ENCODE measurements at places on chromosomes 1 and 21.
A peak's percentile ranks its signal among the peaks of the same experiment; 100 is the strongest.

- no peak for DNase-seq
Measured at GRCh38 chr1:47646676-47647075, 208.8 kb downstream of the FOXD2 start.

DNA sequence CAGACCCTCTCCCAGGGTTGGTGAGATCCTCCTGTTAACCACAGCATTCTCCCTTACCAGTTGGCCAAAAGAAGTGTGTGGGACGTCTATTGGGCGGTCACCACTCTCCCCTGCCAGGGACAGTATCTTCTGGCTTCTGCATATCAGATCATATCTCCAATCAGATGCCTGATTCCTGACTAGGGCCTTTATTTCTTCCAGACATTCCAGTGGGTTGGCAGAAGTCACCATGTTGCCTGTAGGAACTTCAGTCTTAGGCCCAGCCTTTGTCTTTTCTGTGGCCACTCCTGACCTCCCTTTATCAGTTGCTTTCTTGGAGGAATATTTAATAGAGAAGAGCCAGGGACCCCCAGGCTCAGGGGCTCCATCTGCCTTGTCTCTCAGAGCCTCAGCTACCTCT lies 130.4 kb upstream of the F3 start:
- no peak for DNase-seq

DNA sequence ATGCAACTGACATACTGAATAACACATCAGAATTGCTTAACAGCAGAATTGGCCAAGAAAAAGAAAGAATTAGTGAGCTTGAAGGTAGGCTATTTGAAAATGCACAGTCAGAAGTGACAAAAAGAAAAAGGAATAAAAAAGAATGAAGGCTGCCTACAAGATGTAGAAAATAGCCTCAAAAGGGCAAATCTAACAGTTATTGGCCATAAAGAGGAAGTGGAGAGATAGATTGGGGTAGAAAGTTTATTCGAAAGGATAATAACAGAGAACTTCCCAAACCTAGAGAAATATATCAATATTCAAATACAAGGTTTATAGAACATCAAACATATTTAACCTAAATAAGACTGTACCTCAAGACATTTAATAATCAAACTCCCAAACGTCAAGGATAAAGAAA lies 67.5 kb downstream of the ATP6V1G3 start:
- DNase-seq, result no peak

DNA sequence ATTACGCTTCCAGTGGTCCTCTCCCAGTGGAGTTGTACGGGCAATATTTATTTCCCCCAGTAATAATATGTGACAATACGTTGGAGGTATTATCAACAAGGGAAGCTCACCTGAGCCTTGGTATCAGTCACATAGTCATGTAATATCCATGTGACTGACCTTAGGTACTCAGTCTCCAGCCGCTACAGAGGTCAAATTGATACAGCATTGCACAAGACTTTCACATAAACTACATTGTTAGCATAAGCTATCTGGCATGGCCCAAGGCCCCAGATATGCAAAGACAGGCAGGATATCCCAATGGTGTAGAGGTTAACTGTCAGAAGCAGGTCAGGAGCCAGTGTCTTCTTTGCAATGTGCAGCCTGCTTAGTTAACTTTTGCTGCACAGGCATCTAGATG lies 15.3 kb upstream of the CHIT1 start:
- DNase-seq, result no peak

GRCh38 chr1:23210963-23211362 lies 6.3 kb downstream of the HTR1D start:
- DNase-seq, result no peak

GRCh38 chr1:71081697-71082080 lies 854 bp upstream of the ZRANB2 start:
- DNase-seq, result no peak

GRCh38 chr1:212618466-212619210 lies 10.1 kb downstream of the ATF3 start:
- DNase-seq, result peak; percentile 50

DNA sequence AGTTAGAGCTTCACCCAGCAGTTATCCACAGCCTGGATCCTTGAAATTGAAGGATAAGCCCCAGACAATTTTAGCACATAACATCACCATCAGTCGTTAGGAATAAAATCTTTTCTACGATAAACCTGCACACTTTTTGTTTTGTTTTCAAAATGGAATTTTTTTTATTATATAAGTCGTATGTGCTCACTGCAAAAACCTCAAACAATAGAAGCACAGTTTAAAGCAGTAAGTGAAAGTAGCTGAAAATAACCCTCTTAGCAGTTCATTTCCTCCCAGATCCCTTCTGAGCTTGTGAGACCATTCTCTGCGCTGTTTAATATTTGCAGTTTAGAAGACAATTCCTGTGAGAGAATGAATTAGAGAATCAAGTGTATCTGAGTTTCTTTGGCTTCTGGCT lies 38.3 kb downstream of the ELK4 start:
- no peak for DNase-seq

DNA sequence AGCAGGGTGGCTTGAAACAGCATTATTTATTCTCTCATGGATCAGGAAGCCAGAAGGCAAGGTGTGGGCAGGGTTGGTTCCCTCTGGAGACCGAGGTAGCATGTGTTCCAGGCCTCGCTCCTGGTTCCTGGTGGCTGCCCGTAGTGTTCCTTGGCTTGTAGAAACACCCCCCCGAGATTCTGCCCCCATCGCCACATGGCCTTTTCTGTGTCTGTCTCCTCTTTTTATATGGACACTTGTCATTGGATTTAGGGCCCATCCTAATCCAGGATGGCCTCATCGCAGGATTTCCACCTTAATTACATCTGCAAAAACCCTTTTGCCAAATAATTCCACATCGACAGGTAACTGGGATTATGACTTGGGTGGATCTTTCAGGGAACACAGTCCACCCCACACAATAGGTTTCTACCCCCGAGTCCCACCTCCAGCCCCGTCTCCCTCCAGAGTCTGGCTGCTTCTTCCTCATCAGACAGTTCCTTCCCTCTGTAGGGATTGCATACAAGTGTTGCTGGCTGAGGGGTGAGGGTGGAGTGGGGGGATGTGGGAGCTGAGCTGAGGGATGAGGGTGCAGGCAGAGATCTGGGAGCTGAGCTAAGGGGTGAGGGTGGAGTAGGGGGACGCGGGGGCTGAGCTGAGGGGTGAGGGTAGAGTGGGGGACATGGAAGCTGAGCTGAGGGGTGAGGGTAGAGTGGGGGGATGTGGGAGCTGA lies 12.3 kb upstream of the NPHP4 start:
- DNase-seq, result no peak

- no peak for DNase-seq
Measured at GRCh38 chr1:151644001-151644400, 32.2 kb downstream of the SNX27 start.

DNA sequence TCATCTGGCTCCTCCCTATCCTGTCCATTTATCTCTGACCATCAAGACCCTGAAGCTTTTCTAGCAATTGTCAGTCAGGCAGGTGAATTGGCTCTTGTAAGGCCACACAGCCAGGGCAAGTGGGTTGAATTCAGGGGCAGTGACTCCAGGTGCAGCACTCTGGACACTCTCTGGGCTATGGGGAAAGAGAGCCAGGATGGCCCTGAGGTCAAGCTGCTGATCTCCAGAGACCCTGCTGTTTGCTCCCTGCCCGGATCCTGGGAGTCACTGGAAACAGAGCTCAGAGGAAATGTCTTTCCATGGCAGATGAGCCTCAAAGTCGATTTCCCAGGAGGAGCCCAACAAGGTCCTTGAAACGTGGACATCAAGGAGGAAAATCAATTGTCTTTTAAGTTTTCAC lies 184.4 kb downstream of the C1orf94 start:
- no peak for DNase-seq

DNA sequence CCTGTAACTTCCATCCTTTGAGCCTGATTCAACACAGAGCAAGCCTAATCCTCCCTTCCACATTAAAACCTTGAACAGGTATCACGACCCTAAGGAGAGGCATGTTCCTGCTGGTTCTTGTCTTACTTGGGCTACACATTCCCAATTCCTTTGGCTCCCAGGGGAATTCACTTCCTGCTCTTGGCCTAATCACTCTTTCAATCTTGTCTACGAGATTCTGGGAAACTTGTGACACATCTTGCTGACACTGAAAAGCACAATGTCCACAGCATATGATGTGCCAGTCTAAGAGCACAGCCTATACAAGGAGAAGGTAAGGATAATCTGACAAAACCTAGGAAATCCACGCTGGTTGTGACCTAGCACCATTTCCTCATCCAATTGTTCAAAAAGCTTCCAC lies 163.9 kb downstream of the GABPA start:
- no peak for DNase-seq

DNA sequence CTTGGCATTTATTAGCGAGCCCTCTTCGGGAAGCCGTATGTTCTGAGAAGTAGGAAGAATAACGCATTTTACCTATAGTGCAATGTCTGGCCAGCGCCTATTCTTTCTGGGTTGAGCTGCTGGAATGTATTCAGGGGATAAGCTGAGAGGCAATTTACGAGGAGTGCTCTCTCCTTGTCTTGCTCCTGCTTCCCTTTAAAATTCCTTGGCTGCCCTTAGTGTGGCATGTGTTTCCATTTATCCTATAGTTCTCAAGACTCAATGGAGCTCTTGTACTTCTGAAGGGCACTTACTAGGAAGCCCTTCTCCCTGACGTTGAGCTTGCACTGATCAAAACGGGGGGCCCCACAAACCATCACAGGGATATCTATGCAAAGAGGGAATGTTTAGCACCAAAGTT lies 364.6 kb downstream of the DISC1 start:
- DNase-seq, result no peak
